ENCODE measurements at places on chromosomes 12 and 14.

DNA sequence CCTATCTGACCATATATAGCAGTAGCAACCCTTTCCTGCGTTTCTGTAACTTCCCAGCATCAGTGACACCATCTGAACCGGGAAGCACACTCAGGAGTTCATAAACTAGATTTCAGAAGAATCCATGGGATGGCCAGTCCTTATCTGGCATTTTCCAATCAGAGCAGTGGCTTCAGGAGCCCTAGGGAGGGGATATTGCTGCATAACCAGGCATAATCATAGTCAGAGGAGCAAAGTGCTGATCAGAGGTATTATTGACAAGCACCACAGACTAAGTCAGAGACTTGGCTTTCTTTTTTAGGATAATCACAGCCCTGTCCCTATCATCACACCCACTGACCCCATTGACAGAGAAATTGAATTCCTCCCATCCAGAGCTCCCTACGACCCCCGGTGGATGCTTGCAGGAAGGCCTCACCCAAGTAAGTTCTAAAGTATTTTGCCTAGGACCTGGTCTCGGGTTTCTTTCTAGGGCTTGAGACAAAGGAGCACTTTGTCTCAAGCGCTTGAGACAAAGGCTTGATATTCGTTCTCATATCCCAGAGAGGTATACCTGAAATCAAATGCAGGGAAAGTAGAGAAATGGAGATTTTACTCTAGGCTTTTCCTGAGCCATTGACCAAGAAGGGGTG is 55.1 kb downstream of the FOXN4 start:
- DNase-seq: no peak

DNA sequence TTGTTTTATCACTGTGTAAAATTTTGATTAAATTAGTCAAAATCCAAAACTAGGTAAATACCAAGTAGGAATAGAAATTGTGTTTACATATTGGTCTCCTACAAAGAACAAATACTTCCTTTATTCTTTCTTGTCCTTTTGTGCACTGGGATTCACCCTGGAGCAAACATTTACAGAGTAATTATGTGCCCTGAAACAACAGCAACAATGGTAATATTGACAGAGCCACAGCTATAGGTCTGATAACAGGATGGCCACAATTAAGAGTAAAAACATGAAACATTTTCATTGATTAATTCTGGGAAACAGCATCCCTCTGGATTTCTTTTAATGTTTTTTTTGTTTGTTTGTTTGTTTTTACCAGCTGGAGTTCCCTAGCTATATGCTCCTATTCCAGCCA is 61.2 kb downstream of the SLC38A6 start:
- no peak for DNase-seq

GRCh38 chr12:76489737-76490136 is 69.8 kb downstream of the OSBPL8 start:
- no peak for DNase-seq

DNA sequence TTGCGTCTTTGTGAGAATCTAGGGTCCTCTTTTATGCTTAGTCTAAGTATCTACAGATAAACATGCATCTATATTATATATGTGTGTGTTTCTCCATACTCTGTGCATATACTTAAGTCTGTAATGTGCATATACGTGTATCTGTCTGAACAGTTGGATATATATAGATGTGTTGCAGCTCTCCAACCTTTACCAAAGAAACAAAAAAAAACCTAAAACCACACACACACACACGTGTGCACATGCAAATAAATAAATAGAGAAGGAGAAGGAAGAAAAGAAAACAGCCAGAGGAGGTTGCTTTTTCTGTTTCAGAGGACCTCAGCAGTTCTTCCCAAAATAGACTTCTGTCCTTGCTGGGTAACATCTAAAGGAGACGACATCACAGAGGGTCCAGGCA is 244.9 kb downstream of the CACNA1C start:
- DNase-seq: no peak

DNA sequence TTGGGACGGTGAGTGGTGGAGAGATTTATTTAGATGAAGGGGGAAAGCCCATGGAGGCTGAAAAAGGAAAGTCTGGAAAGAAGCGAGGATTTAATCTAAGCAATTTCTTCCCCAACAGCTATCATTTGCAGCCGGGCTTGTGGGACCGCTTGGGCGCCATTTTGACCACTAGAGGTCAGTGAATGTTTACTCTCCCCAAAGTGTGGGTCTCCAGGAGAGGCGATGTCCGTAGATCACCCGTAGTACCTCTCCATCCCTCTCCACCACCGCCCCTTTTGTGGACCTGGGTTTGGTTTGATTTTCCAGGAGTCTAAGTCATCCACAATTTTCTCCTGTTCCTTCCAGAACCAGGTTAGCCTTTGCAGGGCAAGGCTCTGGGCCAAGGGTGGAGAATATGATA is 91.2 kb upstream of the PARP11 start:
- DNase-seq: peak; percentile 41

DNA sequence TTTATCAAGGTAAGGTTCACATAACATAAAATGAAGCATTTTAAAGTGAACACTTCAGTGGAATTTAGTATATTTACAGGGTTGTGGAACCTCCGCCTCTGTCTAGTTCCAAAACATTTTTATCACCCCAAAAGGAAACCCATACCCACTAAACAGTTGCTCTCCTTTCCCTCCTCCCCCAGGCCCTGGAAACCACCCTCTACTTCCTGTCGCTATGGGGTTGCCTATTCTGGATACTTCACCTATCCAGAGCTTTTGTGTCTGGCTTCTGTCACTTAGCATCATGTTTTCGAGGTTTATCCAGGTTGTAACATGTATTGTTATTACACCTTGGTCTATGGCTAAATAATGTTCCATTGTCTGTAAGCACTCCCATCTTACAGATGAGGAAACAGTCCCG is 27.7 kb upstream of the ZFP36L1 start:
- no peak for DNase-seq

DNA sequence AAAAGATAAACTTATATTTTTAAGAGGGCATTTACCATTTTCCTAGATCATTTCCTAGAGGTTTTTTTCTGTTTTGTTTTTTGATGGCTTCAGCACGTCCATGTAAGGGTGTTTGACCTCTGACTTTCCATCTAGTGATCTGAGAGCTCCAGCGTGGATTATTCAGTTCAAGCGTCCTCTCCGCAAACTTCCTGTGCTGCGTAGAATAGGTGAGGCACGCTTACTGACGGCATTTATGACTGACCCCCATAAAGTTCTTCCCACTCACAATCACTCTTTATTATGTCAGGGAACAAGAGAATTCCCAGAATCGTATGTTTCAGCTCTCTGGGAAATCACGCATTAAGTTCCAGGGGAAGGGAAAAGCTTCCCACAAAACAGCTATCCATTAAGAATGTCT is 16.4 kb downstream of the CCDC92 start:
- DNase-seq: no peak

GRCh38 chr14:74610866-74611649 is 979 bp downstream of the LTBP2 start:
- DNase-seq: no peak

GRCh38 chr12:50508414-50508813 is 3.6 kb downstream of the DIP2B start:
- DNase-seq: peak; percentile 53

DNA sequence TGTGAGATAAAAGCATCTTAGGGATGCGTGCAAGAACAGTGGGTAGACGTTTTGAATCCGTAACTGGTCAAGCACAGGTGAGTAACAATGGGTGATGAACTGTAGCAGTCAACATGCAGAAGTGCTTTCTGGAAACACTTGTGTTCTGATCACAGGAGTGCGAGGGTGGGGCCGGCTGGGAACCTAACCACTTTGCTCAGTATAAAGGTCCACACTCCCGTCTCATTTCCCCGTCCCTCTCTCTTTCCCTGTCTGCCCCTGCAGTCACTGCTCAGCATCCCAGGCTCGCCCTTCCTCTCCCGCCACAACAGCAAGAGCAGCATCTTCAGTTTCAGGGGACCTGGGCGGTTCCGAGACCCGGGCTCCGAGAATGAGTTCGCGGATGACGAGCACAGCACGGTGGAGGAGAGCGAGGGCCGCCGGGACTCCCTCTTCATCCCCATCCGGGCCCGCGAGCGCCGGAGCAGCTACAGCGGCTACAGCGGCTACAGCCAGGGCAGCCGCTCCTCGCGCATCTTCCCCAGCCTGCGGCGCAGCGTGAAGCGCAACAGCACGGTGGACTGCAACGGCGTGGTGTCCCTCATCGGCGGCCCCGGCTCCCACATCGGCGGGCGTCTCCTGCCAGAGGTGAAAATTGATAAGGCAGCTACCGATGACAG is 127.1 kb downstream of the FIGNL2 start:
- peak; percentile 7 for DNase-seq

GRCh38 chr14:36550899-36551298 is 30.9 kb upstream of the NKX2-1 start:
- DNase-seq: no peak

GRCh38 chr12:22692964-22693555 is 68.1 kb downstream of the ETNK1 start:
- DNase-seq: no peak

GRCh38 chr14:54797556-54797955 is 105.1 kb downstream of the GCH1 start:
- no peak for DNase-seq

DNA sequence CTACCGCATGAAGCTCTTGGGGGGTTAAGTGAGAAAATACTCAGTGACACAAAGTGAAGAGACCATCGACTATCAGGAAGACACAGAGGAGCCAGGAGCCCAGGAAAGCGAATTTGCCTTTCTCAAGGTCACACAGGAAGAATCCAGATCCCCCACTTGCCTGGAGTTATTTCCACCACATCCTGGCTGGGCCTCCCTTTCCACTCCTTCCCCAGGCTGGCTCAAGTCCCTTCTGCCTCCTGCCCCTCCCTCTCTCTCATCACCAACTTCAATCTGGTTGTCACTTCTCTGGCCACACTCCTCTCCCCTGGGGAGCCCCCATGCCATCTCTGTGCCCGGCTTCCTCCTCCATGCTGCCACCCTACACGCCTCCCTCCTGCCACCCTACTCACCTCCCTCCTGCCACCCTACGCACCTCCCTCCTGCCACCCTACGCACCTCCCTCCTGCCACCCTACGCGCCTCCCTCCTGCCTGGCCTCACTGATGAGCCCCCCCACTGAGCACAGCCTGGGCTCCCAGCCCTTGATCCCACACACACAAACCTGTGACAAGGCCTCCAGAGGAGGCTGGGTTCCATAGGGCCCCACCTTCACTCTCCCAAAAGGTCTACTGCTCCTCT is 6.3 kb downstream of the SCNN1A start:
- no peak for DNase-seq

GRCh38 chr14:101715210-101716076 is 46.1 kb upstream of the PPP2R5C start:
- no peak for DNase-seq

Data from inflammatory macrophage treated with lipopolysaccharide for 1 hour (primary cell).